ENCODE measurements at places on chromosomes 5 and 9.

DNA sequence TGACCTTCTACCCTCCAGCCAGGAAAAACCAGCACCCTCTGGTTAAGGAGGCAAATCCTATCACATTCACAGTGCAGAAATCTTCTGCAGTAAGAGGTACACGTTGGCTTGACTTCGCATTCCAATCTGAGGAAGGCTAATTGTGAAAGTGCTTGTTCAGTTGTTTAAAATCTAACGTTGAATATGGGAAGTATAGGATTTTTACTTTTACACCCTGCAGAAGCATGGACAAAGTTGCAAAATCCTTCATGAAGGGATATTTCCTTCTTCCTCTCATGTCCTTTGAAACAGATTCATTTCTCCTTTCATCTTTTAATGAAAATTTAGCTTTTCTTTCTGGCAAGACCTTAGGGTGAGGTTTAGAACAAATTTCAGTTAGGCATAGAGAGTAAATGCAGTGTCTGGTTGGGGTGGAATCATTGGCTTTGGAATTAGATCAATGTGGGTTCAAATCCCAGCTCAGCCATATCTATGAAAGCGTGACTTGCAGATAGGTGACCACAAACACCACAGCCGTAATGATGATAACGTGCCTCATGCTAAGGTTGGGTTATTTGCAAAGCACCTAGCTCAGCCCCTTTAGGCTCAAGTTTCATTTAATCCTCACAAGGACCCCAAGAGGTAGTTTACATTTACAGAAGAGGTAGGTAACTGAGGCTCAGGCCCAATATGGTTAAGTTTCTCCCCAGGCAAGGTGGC, 42.2 kb upstream of the C5orf58 start:
- no peak for DNase-seq

DNA sequence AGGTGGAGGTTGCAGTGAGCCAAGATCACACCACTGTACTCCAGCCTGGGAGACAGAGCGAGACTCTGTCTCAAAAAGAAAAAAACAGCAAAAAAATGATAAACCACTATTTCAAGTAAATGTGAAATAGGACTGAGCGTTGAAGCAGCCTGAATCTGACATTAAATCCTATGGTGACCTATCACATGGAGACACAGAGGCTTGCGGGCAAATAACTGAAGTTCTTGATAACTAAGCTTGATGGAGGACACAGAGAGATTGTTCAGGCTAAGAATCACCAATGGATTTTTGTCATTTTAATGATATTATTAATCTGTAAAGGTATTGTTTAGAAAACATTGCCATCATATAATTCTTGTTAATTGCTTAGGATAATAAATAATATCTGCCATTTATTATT, 15.7 kb upstream of the IL6ST start:
- no peak for DNase-seq

GRCh38 chr5:113387844-113388243, 46.9 kb downstream of the TSSK1B start:
- DNase-seq, result no peak

DNA sequence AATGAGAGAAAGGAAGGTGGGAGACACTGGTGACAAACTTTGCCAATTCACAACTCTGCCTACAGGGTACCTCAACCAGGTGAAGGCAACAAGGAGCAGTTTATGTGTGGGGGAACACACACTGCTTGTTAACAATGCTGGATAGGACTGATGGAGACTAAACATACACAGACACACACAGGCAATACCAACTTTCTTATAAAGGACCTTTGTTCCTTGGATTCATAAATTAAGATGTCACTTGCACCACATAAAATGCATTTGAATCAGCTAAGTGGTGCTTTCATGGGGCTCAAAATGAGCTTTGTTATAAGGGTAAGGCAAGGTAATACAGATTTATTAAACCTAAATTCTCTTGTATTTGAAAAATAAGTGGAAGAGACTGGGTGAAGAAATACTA, 4.0 kb downstream of the TSTD2 start:
- DNase-seq, result no peak

GRCh38 chr5:144370273-144370672, 199.6 kb downstream of the KCTD16 start:
- DNase-seq, result no peak

DNA sequence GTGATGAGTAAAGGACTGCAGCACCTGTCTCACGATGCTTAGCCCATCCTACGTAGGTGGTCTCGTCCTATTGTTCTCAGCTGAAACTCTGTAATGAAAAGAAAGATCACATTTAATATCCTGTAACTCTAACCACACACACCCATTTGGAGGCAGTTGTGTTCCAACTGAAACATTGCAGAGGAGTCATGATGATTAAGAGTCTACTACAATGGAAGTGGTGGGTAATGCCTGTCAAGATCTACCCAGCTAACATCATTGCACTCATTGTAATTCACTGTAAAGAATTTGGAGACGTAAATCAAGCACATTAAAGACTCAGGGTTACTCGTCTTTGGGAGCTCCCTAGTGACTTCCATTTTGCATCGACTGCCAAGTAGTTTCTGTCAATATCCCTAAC, 106.0 kb upstream of the PTPN3 start:
- DNase-seq, result no peak
